Thyroid gland (tissue), 4 donors: ENCODE measurements at places on chromosomes 13 and 19. TPM values are rescaled to one million over a fixed set of nuclear protein-coding genes. Genes with fewer than 3 reads are reported as not detected.

CYP4F12 gene
- 2.8 TPM for total RNA-seq

ZNF432 gene
- total RNA-seq: 20.9 TPM

EDNRB gene
- total RNA-seq: 109 TPM

IGFL1 gene
- not detected for total RNA-seq

OPA3 gene
- 5.4 TPM for total RNA-seq

SIGLEC6 gene
- not detected for total RNA-seq

GPR18 gene
- total RNA-seq: not detected

KIR2DL1 gene
- total RNA-seq: not detected

CGB5 gene
- total RNA-seq: 0.56 TPM

FFAR3 gene
- total RNA-seq: 0.45 TPM

NAPSA gene
- 0.46 TPM for total RNA-seq

UBE2L5 gene
- total RNA-seq: not detected

KCNRG gene
- total RNA-seq: 5.8 TPM

ZNF93 gene
- 12.2 TPM for total RNA-seq

NKPD1 gene
- total RNA-seq: 0.44 TPM

FFAR2 gene
- total RNA-seq: 0.27 TPM

- DNase-seq: no peak
- H3K27ac ChIP-seq: no peak overlapping the region
- H3K27me3 ChIP-seq: no peaks in the 10 kb centered on the region
- no peaks in the 10 kb centered on the region for H3K4me1 ChIP-seq
These were observed 9.2 kb upstream of the GSX1 start for GRCh38 chr13:27783111-27783510.

- no peaks in the 10 kb centered on the region for H3K4me1 ChIP-seq
- DNase-seq: no peak
- no peak overlapping the region for H3K27ac ChIP-seq
- no peaks in the 10 kb centered on the region for H3K27me3 ChIP-seq
- H3K4me3 ChIP-seq: no peak overlapping the region
These were observed 32.3 kb upstream of the MATK start for GRCh38 chr19:3818466-3818865.

GRCh38 chr19:11125994-11126685, 29.4 kb downstream of the SPC24 start:
- DNase-seq: peak; percentile 87
- H3K4me3 ChIP-seq: no peak overlapping the region
- H3K27me3 ChIP-seq: no peaks in the 10 kb centered on the region
- H3K36me3 ChIP-seq: peaks cover 5% of the 10 kb centered on the region
- H3K27ac ChIP-seq: no peak overlapping the region

DNA sequence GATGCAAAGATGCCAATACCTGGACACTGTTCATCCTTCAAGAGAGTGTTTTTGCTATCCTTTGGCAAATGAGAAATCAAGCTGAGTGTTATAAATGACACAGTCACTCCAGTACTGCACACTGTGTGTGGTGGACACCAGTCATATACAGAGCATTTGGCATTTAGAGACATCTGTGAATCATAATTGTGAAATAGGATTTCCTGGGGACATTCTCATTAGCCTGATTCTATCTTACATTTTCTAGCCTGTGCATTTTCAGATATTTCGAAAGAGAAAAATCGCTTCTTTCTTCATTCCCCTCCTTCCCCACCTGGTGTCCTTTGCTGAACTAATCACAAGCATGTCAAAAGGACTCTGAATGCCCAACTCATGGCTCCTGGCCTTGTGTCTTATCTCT, 781.0 kb upstream of the ARGLU1 start:
- H3K4me1 ChIP-seq: no peaks in the 10 kb centered on the region
- H3K4me3 ChIP-seq: no peak overlapping the region
- no peak for DNase-seq
- H3K27me3 ChIP-seq: no peaks in the 10 kb centered on the region

GRCh38 chr19:458091-459042, 2.5 kb downstream of the SHC2 start:
- no peak overlapping the region for H3K4me3 ChIP-seq
- no peak overlapping the region for H3K27ac ChIP-seq
- H3K36me3 ChIP-seq: no peaks in the 10 kb centered on the region
- DNase-seq: no peak
- peaks cover 7% of the 10 kb centered on the region for H3K4me1 ChIP-seq

DNA sequence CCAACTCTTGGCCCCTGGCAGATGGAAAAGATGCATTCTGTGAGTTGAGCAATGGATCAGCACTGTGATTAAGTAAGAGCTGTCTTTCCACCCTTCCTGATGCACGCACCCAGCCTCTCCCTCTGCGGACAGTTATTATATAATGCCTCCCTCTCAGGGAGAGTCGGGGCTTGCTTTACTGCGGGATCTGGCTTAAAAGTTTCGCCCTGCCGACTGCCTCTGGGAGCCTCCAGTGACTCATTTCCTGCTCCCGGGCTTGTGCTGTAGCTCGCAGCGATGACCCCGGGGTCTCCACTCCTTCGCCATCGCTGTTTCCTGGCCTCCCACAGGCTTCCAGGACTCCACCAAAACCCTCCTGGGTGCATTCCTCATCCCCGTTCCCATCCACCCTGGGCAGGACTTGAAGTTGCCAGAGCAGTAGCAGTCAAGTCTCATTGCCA, 107.4 kb upstream of the SLC7A1 start:
- H3K4me3 ChIP-seq: no peak overlapping the region
- no peaks in the 10 kb centered on the region for H3K4me1 ChIP-seq
- H3K36me3 ChIP-seq: no peaks in the 10 kb centered on the region
- H3K27ac ChIP-seq: no peak overlapping the region
- DNase-seq: no peak

GRCh38 chr19:17420475-17420924, 653 bp downstream of the MVB12A start:
- peaks cover 11% of the 10 kb centered on the region for H3K4me1 ChIP-seq
- no peaks in the 10 kb centered on the region for H3K36me3 ChIP-seq
- H3K4me3 ChIP-seq: peak overlapping the region; percentile 74
- H3K27ac ChIP-seq: peak overlapping the region; percentile 32
- peak; percentile 10 for DNase-seq

DNA sequence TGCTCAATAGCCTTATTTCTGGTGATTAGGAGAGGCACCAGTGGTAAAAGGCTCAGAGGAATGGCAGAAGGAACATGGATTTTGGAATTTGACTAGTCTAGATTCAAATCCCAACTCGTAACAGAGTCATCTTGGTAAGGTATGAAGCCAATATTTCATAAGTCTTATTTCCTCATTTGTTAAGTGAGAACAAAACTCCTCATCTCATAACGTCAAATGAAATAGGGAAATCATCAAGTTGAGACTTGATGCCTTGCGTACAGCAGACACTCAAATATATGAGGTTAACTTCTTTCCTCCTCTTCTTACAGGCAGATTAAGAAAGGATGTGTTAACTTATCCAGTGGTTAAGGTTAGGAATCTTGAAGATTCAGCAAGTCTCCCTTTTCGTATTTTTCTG, 189.2 kb downstream of the DLEU7 start:
- H3K4me3 ChIP-seq: no peak overlapping the region
- no peak for DNase-seq
- H3K4me1 ChIP-seq: no peaks in the 10 kb centered on the region

DNA sequence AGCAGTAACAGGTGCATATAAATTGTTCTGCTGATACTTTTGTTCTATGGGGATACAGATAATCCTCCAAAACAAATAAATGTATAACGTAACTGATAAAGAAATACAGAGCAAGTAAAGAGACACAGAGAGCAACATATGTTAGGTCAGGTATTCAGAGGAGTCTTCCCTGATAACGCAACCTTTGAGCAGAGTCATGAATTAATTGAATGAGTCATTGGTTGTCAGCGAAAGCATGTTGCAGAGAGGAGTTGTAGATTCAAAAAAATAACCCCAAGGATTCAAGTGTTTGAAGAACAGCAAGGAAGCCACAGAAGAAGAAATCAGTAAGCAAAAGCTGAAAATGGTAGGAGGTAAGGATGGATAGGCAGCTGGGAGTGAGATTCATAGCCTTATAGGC, 245.2 kb downstream of the TBC1D4 start:
- no peaks in the 10 kb centered on the region for H3K4me1 ChIP-seq
- no peak overlapping the region for H3K27ac ChIP-seq
- H3K27me3 ChIP-seq: no peaks in the 10 kb centered on the region

DNA sequence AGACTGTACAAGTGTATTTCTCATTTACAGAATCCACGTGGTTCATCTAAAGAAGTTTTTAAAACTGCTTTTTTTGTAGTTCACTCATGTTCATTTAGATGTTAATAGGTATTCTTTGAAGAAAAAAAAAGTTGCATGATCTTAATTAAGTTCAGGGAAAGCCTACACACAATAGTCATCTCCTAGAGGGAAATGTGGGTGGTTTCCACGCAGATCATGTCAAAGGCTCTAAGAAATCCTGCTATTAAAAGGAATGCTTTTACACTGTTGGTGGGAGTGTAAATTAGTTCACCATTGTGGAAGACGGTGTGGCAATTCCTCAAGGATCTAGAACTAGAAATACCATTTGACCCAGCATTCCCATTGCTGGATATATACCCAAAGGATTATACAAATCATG, 312.3 kb downstream of the GPC5 start:
- H3K4me1 ChIP-seq: no peaks in the 10 kb centered on the region
- H3K4me3 ChIP-seq: no peak overlapping the region
- H3K27ac ChIP-seq: no peak overlapping the region
- no peak for DNase-seq

- no peak overlapping the region for H3K27ac ChIP-seq
- no peak overlapping the region for H3K4me3 ChIP-seq
- no peak for DNase-seq
- no peaks in the 10 kb centered on the region for H3K27me3 ChIP-seq
- H3K36me3 ChIP-seq: no peaks in the 10 kb centered on the region
These were observed 89.9 kb upstream of the STARD13 start for GRCh38 chr13:33375421-33375820.

DNA sequence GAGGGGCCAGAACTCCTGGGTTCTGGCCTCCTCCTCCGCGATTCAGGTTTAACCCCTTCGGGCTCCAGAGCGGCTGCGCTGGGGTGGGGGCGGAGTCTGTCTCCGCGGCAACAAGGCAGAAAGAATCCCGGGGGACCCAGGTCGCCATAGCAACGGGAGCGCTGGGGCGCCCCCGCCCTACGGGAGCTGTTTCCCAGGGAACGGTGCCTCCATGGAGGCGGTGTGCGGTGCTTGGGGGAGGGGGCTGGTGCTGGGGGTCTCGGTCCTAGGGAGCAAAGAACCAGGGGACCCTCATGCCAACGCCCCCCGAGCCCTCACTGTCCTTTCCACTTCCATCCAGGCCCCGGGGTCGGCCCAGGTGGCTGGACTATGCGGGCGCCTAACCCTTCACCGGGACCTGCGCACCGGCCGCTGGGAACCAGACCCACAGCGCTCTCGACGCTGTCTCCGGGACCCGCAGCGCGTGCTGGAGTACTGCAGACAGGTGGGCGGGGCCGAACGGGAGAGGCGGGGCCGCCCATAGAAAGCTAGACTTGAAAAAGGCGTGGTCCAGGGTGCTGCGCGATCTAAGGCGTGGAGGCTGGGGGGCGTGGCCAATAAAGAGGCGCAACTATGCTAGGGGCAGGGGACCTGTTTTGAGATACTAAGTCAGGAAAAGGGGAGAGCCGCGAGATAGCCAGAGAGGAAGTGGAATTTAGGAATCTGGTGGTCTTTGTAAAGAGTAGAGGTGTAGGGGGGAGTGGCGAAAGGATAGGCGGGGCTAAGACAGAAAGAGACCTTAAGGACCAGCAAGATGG, 1.2 kb downstream of the APLP1 start:
- peak; percentile 52 for DNase-seq
- H3K27me3 ChIP-seq: no peaks in the 10 kb centered on the region
- peaks cover 15% of the 10 kb centered on the region for H3K4me1 ChIP-seq
- no peak overlapping the region for H3K27ac ChIP-seq
- H3K4me3 ChIP-seq: no peak overlapping the region

DNA sequence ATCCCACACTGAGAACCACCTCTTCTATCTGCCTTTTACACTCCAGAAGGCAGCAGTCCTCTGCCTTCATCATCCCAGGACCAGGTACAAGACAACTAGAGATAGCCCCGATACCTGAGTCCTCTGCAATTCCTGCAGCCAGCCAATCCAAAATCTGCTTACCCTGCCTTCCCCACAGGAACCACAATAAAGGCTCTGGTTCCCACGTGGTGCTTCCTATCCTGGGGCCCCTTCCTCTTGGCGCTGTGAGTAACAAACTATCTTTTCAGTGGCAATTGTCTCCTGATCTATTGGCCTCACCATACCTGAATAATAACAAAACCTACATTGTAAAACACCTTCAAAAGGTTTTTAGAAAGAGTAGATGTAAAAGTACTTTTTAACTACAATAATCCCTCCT, 63.1 kb downstream of the ZDHHC20 start:
- no peaks in the 10 kb centered on the region for H3K36me3 ChIP-seq
- no peak overlapping the region for H3K27ac ChIP-seq
- H3K4me1 ChIP-seq: no peaks in the 10 kb centered on the region
- H3K27me3 ChIP-seq: no peaks in the 10 kb centered on the region

- no peak overlapping the region for H3K4me3 ChIP-seq
- no peak for DNase-seq
These were observed 2.7 kb downstream of the SLITRK1 start for GRCh38 chr13:83879431-83880171.

GRCh38 chr19:31073485-31074198, 275.6 kb downstream of the TSHZ3 start:
- H3K4me1 ChIP-seq: peaks cover 55% of the 10 kb centered on the region
- DNase-seq: peak; percentile 30
- peak overlapping the region; percentile 98 for H3K27ac ChIP-seq
- no peak overlapping the region for H3K4me3 ChIP-seq
- no peaks in the 10 kb centered on the region for H3K27me3 ChIP-seq
- H3K36me3 ChIP-seq: no peaks in the 10 kb centered on the region

DNA sequence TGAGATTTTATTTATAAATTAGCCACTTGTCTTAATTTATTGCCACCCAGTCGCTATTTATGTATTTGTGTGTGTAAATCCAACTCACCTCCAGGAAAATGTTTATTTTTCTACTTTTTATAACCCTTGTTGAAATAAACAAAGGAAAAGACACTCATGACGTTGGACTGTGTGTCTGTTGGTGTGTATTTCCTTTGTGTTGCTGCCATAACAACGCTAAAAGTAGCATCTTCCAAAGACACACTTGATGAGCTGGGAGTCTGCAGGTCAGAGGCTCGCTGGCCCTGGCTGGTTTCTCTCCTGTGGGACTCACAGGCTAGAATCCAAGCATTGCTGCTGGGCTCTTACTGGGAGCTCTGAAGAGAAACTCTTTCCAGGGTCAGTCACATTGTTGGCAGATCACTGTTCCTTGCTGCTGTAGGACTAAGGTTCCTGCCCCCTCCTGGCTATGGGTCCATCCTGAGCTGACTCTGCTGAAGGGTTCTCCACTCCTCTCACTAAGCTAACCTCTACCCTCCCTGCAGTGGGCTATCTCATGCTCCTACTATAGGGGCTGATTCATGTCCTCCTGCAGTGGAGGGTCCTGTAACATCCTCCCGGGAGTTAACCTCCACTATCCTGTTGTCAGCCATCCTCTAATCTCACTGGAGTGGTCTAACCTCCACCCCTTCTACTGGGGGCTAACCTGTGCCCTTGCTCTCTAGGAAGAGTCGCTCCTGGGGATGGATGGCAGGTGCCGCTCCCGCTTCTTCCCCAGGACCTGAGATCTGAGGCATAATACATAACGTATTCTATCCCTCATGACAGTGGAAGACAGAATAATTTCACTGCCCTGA, 2.1 kb downstream of the IFNL2 start:
- H3K27ac ChIP-seq: no peak overlapping the region
- no peak overlapping the region for H3K4me3 ChIP-seq
- H3K36me3 ChIP-seq: no peaks in the 10 kb centered on the region
- peaks cover 3% of the 10 kb centered on the region for H3K4me1 ChIP-seq
